Spinal cord (tissue), 10 donors: ENCODE measurements at places on chromosomes 1 and 21. TPM values are rescaled to one million over a fixed set of nuclear protein-coding genes. Genes with fewer than 3 reads are reported as not detected.

VASH2 gene
- total RNA-seq, result 9.0 TPM

DNA sequence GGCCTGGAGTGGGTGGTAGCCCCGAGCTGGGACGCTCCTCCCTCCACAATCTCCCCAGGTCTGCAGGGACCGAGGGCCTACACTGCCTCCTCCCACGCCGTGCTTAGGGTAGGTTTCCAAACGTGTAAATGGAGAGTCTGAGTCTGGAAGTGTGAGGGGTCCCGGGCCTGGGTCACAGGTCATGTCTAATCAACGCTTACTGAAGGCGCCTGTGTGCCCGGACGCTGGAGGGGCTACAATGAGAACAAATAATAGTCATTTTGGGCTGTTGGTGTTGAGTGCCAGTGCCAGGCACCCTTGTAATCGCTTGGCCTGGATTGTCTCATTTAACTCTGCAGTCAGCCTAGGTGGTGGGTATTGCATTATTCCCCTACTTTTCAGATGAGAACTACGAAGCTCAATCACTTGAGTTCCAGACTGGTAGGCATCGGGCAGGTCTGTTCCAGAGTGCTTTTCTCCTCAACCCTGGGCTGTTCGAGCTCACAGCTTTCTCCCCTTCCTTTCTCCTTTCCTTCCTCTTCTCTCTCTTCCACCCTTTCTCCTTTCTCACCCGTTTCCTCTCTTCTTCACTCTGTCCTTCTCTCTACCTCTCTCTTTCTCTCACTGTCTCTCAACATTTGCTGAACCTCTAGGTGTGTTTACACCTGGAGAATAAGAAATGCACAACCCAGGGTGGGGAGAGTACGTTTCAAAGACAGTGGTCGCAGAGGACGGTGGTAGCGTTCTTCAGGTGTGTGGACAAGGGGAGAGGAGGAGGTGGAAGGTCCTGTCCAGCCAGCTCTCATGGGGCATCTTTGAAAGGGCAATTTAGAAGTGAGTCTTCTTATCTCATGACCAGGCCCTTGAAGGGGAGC, 883 bp downstream of the SLC66A1 start:
- no peak for DNase-seq

DNA sequence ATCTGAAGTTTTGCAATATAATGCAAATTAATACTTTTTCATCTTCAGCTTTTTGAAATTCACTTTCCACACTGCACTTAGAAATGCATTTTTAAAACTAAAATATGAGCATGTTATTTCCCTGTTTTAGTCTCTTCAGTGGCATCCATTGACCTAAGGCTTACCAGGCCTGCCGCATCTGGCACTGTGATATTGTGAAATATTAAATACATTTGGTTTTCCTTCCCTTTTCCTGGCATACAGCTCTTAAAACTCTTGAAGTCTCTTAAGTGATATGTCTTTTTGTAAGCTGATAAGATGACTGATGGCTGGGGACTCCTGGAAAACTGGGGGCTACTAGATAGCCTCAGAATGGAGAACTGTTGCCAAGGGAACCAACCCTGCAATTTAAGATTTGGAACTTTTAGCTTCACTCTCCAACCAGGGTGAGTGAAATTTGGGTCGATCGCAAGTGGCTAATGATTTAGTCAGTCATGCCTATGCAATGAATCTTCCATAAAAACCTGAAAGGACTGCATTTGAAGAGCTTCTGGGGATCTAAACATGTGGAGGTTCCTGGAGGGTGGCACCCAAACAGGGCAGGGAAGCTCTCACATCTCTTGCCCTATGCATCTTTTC, 75.5 kb upstream of the PDC start:
- DNase-seq, result no peak

DNA sequence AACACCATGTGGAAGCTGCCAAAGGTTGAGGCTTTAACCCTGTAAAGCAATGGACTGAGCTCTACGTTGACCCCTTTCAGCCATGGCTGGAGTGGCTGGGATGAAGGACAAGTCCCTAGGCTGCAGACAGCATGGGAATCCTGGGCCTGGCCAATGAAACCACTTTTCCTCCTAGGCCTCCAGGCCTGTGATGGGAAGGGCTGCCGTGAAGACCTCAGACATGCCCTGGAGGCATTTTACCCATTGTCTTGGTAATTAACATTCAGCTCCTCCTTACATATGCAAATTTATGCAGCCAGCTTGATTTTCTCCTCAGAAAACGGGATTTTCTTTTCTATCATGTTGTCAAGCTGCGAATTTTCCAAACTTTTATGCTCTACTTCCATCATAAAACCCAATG, 214.5 kb downstream of the RGS7 start:
- no peak for DNase-seq

KIAA1614 gene
- 2.0 TPM for total RNA-seq

GRCh38 chr1:6969106-6969505, 183.9 kb downstream of the CAMTA1 start:
- no peak for DNase-seq

DNA sequence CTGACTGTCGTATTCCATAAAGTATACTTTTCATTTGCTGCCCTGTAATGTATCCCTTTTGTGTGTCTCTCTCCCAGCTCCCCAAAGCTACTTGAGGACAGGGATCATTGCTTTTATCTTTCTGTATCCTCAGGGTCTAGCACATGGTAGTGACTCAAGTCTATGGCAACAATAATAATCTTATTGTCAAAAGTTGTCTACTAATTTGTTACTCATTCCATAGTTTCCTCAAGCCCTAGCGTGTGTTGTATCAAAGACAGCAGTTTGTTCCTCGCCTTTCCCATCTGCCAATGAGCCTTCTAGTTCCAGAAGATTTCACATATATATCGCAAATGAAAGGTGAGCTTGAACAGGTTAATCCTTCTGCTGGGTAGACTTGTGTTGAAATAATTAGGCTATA, 9.8 kb upstream of the SLC30A1 start:
- no peak for DNase-seq

MTARC2 gene
- total RNA-seq, result 16.5 TPM

GRCh38 chr1:6731905-6732304, 30.3 kb upstream of the DNAJC11 start:
- DNase-seq, result no peak

GRCh38 chr1:233912447-233912846, 8.0 kb downstream of the SLC35F3 start:
- DNase-seq, result no peak

- no peak for DNase-seq
Observed at GRCh38 chr1:9079988-9080704, 10.7 kb upstream of the SLC2A5 start.

GRCh38 chr21:42350318-42350910, 380 bp downstream of the TFF2 start:
- no peak for DNase-seq

NBPF4 gene
- total RNA-seq, result 0.10 TPM

DNA sequence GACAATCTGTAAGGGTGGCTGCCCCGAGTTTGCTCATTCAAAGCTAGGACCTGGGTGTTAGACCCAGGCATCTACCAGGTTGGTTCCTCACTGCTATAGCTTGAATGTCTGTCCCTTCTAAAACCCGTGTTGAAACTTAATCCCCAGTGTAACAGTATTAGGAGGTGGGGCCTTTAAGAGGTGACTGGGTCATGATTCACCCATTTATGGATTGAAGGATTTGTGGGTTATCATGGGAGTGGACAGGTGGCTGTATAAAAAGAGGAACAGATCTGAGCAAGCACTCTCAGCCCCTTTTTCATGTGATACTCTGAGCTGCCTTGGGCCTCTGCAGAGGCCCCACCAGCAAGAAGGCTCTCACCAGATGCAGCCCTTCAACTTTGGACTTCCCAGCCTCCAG, 29.4 kb downstream of the PSMG1 start:
- DNase-seq, result no peak

IFNLR1 gene
- total RNA-seq, result 0.72 TPM

- DNase-seq, result no peak
Observed at GRCh38 chr1:213089924-213090677, 39.1 kb downstream of the RPS6KC1 start.

DNA sequence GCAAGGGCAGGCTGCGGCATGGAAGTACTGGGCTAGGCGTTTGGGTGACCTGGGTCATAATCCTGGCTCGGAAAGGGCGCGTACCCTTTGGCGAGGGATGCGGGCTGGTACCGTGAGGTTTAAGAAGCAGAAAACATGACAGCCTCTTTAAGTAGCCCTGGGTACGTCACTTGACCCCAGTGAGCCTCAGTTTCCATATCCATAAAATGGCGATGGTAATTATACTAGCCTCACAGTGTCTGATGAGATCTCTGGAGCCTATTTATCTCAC, 700 bp downstream of the PIGV start:
- no peak for DNase-seq

DNA sequence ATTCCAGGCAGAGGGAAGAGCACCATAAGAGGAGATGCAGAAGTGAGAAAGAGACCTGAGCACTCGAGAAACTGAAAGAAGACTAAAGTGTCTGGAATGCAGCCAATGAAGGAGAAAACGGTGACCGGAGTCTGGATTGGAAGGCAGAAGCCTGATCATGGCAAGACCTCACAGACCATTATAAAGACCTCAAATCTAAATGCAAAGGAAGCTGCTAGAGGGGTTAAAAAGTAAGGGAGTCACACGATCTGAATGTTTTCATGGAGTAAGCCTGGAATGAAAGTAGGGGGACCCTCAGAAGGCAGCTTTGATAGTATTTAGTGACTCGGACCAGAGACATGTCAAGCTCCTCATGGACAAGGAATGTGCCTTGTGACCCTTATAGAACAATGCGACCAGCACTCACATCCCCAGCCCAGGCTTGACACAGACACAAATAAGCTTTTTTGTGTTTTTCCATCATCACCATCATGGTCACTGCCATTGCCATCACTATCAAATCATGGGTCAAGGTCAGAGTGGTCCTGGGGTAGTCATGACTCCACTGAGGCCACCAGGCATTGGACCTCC, 183.6 kb downstream of the SEC16B start:
- DNase-seq, result no peak

DNA sequence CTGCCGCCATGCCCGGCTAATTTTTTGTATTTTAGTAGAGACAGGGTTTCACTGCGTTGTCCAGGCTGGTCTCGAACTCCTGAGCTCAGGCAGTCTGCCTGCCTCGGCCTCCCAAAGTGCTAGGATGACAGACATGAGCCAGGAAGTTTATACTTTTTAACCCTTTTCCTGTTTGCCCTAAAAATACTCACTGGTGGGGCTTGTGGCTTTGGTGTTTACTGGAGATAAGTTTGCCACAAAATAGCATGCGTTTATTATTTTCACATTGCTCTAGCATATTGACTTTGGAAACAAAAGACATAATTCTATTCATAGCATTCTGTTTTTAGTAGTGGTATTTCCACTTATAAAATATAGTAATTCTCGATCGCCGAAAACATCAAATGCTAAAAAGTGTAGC, 19.8 kb upstream of the GTF2B start:
- no peak for DNase-seq

NEGR1 gene
- 21.4 TPM for total RNA-seq

- DNase-seq, result no peak
Observed at GRCh38 chr1:116075990-116076389, 35.2 kb upstream of the MAB21L3 start.

DNA sequence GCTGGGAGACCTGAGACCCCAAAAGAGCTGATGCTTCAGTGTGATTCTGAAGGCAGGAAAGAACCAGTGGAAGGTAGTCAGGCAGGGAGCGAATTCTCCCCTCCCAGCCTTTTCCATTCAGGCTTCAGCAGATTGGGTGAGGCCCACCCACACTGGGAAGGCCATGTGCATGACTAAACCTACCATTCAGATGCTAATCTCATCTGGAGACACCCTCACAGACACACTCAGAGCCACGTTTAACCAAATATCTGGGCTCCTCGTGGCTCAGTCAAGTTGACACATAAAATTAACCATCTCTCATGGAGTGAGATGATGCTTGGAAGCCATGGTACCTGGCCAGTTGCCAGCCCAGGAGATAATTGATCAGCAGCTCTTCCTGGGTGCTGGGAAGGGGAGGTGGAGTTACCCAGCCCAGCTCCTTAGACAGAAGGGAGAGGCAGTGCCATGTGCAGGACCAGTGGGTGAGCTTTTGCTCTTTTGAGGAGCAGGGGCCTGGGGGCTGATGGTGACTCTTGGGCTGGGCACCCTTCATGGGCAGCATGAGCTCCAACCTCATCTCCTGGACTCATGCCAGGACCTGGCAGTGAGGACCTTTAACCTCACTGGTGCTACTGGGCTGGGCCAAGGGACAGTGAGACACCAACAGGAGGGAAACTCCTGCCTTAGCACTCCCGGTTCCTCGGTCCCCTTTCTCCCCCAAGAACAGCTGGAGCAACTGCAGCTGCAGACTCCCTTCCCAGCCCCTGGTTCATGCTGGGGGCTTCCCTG, 89.0 kb upstream of the ACTL8 start:
- DNase-seq, result no peak

DNA sequence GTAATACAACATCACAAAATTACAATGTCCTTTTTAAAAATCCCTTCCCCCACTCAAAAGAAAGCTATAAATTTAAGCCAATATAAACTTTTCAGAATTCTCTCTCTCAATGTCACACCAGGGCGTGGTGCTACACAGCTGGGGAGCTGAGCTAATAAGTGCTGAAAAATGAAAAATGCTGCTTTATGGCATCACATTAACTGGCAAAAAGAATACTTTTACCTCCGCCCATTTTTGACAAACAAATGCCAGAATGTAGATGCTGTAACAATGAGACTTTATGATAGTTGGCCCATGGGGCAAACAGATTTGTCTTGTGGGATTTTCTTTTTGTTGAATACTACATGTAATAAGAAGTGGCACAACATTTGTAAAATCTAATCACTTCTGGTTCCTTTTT, 12.7 kb upstream of the LYPLAL1 start:
- DNase-seq, result no peak

- DNase-seq, result no peak
Observed at GRCh38 chr1:226884966-226885820, 14.8 kb downstream of the PSEN2 start.

GJA4 gene
- 4.0 TPM for total RNA-seq

GRCh38 chr1:246139745-246140182, 367.3 kb downstream of the SMYD3 start:
- no peak for DNase-seq

LYPD8 gene
- total RNA-seq, result not detected

DNA sequence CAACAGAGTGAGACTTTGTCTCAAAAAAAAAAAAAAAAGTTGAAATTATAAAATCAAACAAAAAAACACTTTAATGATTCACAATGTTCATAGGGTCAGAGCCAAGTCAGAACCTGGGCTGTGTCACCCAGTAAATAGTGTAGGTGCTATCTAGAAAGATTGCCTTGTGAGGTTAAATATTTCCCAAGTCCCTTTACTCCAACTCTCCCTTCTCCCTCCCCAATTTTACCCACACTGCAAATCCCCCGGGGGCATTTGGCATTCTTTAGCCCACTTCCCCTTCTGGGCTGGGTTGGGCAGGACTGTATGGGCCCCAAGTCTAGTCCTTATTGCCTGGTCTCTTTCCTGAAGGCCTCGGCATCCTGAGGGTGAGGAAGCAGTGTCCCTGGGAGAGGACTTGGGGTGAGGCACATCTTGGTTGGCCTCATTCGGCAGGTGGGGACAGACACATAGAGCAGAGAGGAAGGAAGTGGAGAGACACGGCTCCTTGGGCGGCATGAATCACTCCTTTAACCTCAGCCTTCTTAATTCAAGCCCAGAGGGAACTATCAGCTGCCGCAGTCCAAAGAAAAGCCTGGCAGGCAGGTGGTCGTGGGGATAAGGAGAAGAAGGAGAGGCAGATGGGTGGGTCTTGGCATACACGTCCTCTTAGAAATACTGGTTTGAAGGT, 8.2 kb downstream of the ADORA1 start:
- DNase-seq, result no peak

GRCh38 chr21:41604583-41605041, 96.7 kb upstream of the TMPRSS2 start:
- no peak for DNase-seq
